Effector memory CD8-positive, alpha-beta T cell (primary cell): ENCODE measurements at places on chromosomes 1 and 21.
A peak's percentile ranks its signal among the peaks of the same experiment; 100 is the strongest.

DNA sequence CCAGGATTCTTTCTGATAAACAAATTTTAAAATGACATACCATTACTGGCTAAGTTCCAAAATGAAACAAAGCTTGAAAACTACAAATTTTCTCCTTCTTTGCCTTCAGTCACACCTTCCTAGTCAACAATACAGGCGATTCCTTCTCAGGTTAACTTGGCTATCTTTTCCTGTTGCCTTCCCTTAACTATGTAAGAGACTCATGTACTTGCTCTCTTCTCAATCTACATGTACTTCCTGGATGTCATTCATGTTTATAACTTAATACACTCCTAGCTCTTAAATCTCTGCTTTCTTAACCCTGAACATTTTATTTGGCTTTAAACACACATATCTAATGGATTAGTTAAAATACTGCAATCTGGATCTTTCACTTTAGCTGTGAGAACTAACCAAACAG is 97.0 kb downstream of the COQ8A start:
- no peak for DNase-seq

GRCh38 chr1:53638360-53639035 is 100.5 kb downstream of the GLIS1 start:
- DNase-seq, result no peak

DNA sequence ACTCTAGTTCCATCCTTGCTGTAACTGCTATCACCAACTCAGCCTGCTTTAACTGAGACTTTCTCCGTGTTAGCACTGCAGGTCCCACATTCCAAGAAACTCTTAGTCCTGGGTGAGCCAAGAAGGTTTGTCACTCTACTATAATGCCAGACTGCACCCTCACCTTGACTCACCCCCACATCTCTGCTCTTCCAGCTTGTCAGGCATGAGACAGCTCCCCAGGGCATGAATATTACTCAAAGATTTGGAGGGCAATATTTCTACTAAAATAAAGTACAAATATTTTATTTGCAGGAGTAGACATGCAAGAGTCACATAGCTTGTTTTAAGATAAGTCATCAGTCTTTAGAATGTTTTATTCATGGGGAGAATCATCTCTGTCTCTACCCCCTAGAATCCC is 110.2 kb downstream of the MATN1 start:
- no peak for DNase-seq

DNA sequence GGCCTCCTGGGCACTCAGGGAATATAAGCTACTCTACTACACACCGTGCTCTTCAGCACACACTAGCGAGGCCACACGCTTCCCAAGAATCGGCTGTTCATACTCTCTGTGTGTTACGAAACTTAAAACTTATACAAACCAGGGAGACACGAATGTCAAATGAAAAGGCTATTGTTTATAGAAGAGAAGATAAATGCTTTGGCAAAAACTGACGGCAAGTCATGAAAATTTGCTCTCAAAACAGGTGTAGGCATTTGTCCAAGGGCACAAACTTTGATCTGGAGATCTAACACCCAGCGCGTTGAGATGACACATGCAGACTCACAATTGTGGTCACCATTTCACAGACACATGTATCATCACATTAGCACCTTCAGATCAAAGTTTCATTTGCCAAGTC is 46.1 kb downstream of the USP48 start:
- no peak for DNase-seq

- no peak for DNase-seq
Observed at GRCh38 chr1:226046240-226046639, 16.3 kb upstream of the H3-3A start.

- no peak for DNase-seq
Observed at GRCh38 chr1:42420911-42421585, 34.8 kb downstream of the ZMYND12 start.

- no peak for DNase-seq
Observed at GRCh38 chr1:88647749-88648415, 36.2 kb upstream of the PKN2 start.

DNA sequence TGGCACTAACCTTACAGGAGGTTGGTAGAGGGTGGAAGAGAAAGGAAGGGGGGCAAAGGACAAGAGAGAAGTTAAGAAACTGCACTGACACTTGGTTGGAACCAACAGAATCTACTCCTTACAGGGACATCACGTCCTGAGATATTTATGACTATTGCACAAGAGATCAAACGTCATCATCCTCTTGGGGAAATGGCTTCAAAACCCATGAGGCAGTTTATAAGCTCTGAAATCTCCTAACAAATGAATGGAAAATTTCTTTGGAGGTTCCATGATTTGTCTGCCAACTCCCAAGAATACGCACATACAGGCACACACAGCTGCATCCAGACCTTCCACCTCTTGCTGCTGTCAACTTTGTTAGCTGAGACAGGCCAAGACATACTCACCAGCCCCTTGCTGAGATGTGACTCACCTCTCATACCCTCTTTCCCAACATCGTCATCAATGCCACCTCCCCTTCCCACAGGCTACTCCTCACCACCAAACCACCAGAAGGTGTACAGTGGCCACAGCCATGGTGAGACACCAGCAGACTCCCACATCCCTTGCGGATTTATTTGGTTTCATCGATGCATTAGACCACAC is 135.5 kb downstream of the SETD4 start:
- DNase-seq, result no peak

GRCh38 chr1:187384504-187384903 is 555.8 kb downstream of the PLA2G4A start:
- DNase-seq, result no peak

- no peak for DNase-seq
Observed at GRCh38 chr1:69836971-69837636, 269.4 kb downstream of the LRRC7 start.

- no peak for DNase-seq
Observed at GRCh38 chr1:34267326-34267725, 90.6 kb downstream of the C1orf94 start.

DNA sequence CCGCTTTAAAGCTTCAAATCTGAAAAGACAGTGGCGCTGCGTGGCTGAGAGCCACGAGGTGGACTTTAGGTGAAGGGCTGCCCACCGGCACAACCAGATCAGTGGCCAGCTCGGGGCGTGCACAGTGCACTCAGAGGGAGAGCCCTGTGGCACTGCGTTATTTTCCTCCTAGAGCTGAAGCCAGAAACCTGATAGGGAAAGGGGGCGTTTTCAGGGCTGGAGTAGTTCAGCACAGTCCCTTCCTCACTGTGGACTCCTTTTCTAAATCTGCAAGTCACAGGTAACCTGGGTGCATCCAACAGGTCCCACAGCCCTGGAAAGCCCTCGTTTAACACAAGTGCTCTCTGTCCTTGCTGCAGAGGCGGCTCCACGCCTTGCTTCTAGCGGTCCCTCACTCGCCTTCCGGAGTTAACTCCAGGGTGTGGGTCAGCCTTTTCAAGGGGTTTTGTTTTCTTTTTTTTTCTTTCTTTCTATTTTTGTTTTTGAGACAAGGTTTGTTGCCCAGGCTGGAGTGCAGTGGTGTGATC is 81.2 kb downstream of the GALNT2 start:
- DNase-seq, result no peak

- no peak for DNase-seq
Observed at GRCh38 chr1:247500865-247501264, 35.4 kb downstream of the OR2C3 start.

DNA sequence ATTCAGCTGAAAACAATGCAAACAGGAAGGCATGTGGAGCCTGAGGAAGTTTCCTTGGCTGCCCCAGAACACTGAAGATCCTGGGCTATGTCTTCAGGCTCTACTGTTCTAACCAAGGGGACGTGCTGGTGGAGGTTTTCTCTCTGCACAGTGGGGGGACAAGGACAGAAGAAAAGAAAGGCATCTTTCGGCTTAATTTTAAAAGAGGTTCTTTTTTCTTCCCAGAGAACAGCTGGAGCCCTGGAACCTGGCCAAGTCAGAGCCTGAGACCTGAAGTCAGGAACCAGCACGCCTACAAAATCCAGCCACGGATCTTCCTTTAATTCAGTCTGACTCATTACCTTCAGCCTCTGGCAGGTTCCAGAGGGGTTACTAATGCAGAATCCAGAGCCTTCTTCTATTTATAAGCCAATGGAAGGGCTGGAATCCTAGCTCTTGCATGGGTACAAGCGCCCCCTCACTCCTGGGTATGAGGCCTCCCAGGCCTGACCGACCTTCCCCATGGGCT is 19.8 kb downstream of the CTNNBIP1 start:
- DNase-seq, result no peak

DNA sequence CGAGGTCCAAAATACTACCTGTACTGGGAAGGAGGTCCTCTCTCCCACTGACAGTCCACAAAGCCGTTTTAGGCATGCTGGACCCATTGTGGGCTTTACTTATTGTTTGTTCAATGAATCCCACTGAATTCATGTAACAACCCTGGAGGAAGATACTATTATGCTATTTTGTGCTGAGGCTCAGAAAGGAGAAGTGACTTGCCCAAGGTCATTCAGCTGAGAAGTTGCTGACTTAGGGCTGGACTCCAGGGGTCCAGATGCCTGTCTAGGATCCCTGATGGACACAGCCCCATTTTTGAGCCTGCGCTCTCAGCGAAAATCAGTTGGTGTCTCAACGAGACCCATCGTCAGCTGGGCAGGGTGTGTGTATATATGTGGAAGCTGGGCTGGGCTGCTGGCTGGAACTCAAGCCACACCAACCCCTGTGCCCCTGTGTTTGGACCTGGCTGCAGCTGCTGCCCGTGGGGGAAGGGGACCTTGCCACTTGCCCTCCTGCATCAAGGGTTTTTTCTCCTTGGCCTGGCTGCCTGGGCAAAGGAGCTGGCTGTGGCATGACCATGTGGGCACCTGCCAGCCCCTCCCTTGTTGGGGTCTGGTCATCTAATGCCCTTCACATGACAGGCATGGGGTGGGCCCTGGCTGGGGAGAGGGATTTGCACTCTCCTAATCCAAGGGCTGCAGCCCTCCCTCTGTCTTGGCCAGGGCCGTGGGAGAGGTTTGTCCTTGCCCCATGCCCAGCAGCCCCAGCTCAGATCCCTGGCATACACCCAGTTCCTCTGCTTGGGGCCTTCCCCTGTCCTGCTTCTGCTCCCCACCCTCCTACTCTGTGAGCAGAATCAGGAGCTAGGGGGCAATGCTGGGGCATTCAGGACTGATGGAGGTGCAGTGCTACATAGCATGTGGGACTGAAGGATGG is 15.0 kb downstream of the KCNQ4 start:
- DNase-seq, result no peak

DNA sequence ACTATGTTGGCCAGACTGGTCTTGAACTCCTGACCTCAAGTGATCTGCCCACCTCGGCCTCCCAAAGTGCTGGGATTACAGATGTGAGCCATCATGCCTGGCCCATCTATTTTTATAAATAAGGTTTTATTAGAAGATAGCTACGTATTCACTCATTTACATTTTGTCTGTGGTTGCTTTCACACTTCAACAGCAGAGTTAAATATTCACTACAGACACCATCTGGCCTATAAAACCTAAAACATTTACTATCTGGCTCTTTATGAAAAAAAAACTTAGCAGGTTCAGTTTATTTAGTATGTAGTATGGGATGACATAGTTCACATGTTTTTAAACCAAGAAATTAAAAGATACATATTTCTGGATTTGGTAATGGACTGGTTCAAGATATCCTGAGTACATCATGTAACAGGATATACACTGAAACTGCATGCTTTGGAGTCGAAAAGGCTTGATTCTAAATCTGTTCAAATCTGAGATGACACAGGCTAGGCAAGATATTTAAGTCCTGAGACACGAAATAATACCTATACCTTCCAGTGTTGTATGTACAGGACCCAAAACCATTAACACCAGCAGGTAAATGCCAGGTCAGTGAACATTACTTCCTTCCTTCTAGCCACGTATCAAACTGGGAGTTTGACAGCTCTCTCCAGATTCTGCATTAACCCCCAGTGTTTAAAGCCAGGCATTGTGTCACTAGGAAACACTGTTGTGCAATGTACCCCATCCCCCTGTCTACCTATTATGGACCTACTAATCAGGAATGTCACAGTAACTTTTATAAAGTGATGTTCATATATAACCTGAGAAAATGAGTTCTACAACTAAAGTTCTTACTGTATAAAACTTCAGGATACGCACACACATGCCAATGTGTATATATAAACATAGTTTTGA is 54.3 kb upstream of the SDC3 start:
- no peak for DNase-seq

- DNase-seq, result no peak
Observed at GRCh38 chr1:68147534-68148171, 84.7 kb downstream of the WLS start.

DNA sequence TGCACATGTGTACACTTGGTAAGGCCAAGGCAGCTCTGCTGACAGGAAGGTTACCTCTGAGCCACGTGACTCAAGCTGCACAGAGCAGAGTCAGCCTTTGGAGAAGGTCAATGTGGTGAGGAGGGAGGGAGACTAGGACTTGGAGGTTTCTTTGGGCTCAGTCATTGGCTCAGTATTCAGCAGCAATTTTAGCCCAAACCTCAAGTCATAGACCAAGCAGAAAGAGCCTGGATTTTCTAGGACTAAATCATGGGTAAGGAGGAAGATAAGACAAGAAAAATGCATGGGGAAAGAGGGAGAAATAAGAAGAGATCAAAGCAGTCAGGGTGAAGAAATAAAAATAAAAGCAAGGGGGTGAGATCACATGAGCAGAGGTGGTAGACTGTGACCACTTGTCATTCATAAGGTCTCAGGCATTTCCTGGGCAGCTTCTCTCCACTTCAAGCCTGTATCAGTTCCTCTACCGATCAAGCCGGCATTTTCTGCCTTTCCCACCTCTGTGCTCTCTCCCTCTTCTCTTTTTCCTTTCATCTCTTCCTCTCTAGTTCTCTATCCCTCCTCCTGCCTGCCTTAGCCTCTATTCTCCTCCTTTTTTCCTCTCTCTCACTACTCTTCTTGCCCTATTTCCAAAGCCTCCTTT is 51.7 kb upstream of the DUSP10 start:
- DNase-seq, result peak; percentile 33

GRCh38 chr1:218969006-218969405 is 204.7 kb upstream of the LYPLAL1 start:
- DNase-seq, result no peak

DNA sequence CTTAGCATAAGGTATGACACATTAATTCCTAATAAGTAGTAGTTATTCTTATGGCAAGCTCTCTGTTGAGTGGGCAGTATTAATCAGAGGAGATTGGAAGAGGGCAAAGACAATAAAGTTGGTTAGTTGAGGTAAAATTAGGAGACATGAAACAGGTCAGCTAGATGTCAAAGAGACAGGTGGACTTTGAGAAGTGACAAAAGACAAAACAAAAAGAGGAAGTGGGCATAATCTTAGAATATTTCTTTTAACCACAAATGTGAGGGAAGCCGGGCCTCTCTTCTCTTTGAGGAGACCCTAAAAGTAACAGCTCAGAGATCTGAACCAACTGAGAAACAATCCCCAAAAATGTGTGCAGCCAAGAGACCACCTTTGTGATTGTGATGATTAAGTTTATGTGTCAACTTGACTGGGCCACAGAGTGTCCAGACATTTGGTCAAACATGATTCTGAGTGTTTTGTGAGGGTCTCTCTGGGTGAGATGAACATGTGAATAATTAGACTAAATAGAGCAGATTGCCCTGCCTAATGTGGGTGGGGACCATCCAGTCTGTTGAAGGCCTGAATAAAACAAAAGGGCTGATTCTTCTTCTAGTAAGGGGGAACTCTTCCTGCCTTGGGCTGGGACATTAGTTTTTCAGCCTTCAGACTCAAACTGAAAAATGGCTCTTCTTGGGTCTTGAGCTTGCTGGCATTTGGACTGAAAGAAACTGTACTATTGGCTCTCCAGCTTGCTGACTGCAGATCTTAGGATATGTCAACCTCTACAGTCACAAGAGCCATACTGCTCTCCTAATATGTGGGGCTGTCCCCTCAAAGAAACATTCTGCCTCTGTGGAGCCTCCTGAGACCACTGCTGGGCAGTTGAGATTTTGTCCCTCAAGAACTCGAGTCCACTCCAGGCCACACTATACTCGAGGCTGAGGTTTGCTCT is 40.0 kb downstream of the FCRL5 start:
- DNase-seq, result no peak

- DNase-seq, result no peak
Observed at GRCh38 chr1:40897513-40897912, 35.4 kb upstream of the CITED4 start.
